ENCODE measurements at places on chromosomes 4 and X.

- DNase-seq: peak; percentile 32
Measured at GRCh38 chr4:119525771-119526712, 102.6 kb downstream of the PDE5A start.

DNA sequence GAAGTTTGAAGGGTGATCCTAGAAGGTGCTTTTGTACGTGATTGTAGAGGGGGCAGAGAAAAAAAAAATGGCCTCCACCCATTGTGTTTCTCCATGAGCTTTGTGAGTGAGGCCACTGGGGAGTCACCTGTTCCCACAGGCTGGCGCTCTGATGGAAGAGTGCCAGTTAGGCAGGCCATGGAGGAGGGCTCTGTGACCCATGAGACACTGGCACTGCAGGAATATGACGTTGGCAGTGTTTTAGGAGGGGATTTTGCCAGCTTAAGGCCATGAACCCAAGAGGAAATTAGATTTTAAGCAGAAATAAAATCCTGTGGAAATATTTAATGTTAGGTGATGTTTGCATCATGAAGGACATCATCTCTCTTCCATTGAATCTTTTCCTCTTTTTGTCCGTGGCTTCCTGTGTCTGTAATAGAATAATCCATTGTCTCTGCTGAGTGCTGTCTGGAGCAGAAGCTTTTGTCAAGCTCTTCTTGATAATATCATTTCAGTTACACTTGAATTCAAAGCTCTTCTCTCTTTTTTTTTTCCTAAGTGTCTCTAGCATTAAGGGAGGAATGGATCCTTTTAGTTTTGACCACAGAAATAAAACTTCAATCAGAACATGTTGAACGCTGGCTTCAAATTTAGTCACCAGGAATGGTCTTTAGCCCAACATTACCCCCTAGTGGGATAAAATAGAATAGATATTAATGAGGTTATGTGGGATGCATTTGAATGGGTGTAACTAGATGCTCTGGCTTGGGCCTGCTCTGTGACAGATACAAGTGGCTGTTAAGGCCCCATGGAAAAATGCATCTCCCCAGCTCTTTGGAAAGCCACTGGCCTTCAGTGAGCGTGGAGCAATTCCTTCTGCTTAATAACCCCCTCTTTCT, 41.0 kb upstream of the UCP1 start:
- DNase-seq: no peak

DNA sequence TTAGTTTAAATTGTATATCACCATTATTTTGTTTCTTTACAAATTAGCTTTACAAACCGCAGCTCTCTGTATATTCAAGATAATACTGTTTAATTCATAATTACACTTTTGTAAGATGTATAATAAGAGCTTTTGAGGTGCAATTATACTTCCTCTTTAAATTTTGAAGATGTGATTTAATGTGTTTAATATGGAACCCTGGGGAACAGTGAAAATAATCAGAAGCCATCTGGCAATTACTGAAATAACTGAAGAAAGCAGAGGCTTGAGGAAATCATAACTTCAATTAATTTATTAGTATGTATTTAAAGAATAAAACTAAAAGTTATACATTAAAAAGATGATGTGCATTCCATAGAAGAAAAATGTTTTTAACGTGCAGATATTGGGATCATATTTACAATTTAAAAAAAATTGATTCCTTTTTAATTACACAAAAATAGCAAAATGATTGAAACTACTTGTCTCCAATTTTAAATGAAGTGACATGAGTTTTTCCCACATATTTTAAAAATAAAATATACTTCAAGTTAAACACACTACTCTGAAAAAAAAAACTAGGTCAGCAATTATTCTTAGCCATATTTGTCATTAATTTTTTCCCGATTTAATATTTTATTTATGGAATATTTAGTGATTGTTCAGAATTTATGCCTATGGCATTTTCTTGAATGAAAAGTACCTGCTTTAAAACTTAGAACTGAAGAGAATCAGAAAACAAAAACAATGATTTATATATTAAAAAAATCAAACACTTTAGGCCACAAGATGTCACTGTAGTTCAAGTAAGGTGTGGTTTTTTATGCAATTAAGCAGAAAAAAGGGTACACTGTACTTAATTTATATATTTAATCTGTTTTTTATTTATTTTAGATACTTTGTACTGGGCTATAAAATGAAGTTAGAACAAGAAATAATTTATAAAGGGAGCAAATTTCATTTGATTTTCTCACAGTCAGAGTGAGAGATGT, 942.7 kb upstream of the NDST4 start:
- no peak for DNase-seq

DNA sequence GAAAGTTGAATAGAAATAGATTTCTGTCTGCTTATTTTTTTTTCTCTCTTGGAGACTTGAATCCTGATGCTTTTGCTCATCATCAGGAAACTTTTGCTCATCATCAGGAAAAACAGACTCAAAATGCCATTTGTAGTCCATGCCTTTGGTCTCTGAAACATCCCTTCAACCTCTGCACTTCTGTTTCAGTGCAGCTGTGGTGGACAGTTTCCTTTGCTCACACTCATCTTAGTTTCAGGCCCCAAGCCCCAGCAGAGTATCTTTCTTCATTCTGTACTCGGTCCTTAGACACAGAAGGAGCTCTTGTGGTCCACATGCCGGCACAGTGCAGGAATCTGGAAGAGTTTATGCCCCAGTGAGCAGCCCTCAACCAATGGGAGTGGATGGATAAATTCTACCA, 337.9 kb downstream of the PPP3CA start:
- DNase-seq: no peak

GRCh38 chrX:72247206-72247942, 8.5 kb upstream of the ERCC6L start:
- no peak for DNase-seq

DNA sequence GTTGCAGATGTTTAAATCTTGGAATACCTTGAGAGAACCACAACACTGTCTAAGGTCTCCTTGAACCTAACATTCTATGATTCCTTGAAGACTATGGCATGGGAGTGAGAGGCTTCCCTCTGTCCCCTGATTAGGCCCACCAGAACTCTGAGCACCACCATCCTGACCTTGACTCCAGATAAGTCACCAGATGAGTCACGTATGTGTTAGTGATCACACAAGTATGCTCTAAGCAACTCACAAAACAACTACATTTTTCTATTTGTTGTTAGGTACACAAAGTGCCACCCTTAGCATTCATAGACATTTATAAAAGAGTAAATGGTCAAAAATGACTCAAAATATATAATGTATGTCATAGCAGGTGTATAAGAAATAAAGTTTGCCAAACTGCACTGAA, 252.9 kb upstream of the CXXC4 start:
- DNase-seq: no peak

DNA sequence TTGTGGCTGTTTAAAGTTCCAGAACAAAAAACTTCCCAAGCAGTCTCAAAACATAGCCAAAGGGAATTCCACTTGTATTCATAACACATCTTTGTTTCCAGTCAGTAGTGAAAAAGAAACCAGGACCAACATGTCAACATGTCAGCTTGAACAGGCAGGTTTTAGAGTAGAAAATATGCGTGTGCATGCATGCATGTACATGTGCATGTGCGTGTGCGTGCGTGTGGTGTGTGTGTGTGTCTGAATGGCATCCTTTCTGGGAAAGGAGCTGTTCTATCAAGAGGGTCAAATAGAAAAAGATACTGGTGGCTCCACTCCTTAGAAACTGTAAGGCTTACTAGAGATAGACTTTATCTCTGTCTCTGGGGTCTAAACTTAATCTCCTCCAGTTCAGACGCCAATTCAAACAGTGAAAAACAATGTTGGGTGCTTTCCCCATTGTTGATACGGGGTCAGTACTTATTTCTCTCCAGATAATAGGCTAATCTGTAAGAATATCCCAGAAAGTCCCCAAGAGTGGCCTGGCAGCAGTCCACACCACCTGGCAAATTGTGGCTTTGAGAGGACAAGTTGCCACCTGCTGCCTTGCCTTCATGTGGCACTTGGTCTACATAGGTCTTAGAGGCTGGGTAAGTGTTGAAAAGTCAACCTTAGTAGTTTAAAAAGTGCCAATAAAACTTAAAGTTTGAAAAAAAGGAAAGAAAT, 110.4 kb downstream of the SCD5 start:
- no peak for DNase-seq

- DNase-seq: no peak
Measured at GRCh38 chr4:18180122-18180521, 158.6 kb upstream of the LCORL start.

DNA sequence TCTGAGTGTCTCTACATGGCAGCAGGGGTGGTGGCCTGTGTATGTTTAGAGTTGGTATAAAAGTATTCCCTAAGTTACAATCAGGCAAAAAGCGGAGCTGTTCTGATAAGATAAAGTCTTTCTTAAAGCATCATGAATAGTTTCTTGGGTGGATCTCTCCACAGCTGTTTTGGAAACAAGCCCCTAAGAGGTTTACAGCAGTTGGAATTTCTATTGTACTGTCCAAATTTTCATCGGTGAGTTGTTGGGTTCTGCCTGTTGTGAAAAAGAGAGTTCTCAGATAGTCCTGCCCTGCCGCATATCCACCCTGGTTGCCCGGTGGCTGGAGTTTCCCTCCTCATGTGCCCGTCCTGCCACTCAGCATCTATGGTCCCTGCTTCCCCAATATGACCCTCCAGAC, 50.1 kb downstream of the C4orf51 start:
- no peak for DNase-seq
